ENCODE measurements at places on chromosomes 7 and 10.

DNA sequence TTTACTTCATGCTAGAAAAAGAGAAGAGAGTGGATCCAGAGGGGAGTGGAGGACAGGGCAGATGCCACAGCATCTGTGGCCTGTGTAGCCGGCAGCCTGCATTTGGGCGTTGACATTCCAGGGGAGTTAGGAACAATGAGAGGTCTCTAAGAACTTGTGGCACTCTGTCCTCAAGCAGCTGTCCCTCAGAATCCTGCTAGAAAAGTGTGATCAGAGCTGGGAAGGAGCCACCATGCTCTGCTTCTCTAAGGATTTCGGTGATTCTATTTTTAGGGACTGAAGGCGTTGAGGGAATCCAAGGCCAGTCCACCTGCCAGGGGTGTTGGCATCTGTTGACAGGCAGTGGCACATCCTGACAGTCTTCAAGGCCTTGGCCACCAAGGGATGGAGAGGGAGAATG, 7.6 kb downstream of the LRIT2 start:
- DNase-seq: no peak

- DNase-seq: no peak
Observed at GRCh38 chr7:137953043-137953664, 48.7 kb downstream of the CREB3L2 start.

DNA sequence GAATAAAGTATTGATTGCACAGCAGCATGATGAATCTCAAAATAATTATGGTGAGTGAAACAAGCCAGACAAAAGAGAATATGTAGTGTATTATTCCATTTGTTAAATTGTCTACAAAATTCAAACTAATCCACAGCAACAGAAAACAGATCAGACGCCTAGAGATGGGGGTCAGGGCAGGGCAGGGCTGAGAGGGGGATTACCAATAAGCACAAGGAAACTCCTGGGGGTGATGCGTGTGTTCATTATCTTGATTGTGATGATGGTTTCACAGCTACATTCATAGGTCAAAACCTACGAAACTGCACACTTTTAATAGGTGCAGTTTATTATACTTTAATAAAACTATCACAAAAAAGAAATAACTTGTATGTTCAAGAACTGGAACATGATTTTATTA, 132.7 kb upstream of the CDK6 start:
- DNase-seq: no peak

DNA sequence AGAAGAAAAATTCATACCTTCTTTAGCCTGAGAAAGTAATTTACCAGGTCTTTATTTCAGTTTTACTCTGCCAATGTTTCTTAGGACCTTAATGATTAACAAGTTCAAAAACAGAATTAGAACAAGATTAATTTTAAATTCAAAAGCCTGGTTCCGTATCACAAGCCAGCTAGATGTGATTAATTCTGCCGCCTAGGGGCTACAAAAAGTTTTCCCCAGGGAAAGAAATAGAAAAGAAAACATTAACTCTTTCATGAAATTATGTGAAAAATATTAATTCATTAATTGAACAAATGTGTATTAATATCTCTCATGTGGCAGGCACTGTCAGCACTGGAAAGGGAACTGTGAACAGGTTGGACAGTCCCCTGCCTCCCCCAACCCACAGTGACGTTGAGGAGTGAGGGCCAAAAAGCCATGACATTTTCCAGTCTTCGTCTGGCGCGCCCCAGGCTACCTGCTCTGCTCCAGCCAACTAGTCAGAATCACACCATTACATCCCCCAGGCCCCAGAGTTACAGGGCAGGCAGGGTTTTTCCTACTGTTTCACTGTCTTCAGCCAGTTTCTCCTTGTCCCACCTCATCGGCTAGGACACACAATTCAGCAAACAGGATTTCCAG, 20.1 kb downstream of the TMEM176A start:
- DNase-seq: no peak

DNA sequence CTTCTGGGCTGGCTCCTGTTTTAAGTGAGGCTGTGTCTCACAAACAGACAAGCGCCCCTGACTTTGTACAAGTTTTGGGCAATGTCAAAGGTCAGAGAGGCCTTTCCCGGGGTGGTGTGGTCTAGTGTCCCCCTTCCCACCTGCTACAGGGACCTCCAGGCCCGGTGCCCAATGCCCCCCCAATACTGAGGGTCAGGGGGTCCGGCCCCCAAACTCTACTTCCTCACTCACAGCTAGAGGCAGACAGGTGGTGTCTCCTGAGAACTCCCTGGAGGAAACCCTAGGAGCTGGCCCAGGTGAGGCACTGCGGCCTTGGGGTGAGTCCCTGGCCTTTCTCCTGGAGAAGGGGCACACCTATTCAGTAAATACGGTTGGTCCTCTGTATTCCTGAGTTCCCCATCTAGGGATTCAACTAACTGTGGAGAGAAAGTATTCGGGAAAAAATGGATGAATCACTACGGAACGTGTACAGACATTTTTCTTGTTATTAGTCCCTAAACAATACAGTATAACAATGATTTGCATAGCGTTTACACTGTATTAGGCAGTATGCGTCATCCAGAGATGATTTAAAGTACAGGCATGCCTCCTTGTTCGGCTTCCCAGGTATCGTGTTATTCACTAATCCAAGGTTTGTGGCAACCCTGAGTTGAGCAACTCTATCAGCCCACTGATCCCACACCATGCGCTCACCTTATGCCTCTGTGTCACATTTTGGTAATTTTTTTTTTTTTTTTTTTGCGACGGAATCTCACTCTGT, 308.1 kb downstream of the WDR37 start:
- DNase-seq: no peak

DNA sequence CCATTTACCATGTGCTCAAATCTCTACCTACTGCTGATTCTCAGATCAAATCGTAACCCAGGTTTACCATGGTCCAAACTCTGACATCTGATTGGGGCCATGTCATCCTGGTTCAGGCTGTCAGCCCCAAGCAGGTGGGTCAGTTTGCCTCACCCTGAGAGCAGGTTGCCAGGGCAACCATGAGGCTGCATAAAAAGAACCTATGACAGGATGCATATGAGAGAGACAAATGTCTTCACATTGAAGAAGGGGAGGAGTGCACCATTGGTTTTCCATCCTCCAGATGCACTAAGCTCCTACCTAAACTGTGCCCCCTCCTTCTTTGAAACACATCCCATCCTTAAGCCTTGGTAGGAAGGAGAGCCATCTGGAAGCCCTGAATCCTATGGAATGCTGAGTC, 10.2 kb downstream of the PRSS1 start:
- DNase-seq: no peak

DNA sequence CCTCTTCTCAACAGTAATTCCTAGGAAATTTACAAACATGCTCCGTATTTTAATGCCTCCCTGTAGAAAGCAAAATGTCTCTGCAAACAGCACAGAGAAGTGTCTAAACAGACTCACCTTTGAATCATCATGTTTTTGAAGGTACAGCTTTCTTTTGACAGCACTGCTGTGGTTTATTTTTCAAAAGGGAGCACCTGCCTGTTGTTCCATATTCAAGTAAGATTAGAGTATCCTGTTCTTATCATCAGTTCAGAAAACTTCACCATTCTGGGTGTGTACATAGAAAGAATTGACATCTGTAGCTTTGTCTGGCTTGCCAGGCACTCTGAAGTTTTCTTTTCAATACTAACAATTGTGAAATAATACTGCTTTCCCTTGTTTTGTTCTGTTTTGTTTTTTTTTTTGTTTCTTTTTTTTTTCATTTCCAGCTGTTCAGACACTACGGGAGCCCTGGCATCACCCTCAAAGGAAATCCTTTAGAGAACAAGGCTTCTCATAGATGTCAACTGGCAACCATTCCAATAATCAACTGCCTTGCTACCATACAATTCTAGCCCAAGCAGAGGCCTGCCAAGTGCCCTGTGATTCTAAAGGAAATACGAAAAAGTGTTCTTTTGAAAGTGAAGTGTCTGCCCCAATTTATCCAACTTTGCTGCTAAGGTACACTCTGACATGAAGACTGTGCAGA, 275.9 kb downstream of the PRPF18 start:
- no peak for DNase-seq

DNA sequence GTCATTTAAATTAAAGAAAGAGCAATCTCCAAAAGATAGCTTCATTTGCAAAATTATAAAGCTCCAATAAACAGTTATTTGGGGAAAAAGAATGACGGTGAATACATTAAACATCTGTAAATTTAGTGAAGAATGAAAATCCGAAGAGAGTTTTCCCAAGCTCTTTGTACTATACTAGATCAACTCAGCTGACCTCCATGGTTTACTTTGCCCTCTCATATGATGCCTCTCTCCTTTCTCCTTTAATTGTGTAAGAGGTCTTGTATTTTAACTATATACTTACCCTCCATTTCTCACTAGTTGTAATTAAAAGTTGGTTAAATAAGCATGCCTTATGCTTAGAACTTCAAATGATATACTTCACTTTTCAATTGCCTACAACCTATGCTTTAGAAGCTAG, 125.8 kb downstream of the CACNA2D1 start:
- DNase-seq: no peak

GRCh38 chr10:101438881-101439391, 85.0 kb downstream of the BTRC start:
- no peak for DNase-seq

GRCh38 chr7:145696071-145696470, 420.5 kb upstream of the CNTNAP2 start:
- DNase-seq: no peak

DNA sequence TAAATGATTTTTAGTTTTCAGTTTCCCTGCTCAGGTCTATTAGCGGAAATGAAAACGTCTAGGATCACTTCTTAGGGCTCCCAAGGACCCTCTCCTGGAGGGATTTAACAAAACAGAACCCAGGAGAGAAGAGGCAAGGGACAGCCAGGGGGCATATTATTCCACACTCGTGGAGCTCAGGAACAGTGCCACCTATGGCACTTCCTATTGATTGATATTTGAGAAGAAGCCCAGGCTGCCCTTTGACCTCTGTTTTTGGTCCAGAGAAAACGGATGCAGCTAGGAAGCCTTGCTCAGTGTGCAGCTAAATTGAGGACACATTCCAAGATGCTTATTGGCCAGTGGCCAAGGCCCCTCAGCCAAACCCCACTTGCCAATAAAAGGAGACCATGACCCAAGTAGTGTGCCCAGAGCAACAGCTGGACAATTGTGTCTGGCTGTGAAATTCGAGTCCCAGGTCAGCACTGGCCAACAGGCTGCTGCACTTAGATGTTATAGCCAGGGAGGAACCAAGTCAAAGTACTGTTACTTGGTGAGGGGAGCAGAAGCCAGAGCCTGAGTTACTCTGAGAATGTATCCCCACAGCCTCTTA, 24.0 kb upstream of the GPNMB start:
- DNase-seq: no peak

GRCh38 chr10:122850705-122851640, 5.3 kb upstream of the CUZD1 start:
- no peak for DNase-seq

DNA sequence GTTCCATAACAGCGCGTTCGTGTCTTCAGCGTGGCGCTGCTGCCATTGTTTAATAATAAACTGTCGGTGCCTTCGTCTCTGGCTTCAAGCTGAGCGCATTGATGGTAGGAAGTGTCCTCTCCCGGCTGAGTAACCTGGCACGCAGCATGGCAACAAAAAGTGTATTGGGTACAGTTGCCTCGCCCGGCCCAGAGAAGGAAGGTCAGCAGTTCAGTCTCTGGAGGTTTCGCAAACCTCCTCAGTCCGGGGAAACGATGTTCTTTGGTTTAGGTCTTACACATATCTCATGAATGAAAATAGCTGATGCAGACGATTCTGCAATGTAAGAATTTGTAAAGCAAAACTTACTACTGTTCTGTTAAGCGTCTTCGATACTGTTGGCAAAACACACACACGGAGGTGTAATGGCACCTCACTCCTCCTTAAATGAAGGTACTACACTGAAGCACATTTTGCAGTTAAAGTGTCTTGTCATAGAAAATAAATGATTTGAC, 739 bp upstream of the CCDC186 start:
- peak; percentile 79 for DNase-seq

DNA sequence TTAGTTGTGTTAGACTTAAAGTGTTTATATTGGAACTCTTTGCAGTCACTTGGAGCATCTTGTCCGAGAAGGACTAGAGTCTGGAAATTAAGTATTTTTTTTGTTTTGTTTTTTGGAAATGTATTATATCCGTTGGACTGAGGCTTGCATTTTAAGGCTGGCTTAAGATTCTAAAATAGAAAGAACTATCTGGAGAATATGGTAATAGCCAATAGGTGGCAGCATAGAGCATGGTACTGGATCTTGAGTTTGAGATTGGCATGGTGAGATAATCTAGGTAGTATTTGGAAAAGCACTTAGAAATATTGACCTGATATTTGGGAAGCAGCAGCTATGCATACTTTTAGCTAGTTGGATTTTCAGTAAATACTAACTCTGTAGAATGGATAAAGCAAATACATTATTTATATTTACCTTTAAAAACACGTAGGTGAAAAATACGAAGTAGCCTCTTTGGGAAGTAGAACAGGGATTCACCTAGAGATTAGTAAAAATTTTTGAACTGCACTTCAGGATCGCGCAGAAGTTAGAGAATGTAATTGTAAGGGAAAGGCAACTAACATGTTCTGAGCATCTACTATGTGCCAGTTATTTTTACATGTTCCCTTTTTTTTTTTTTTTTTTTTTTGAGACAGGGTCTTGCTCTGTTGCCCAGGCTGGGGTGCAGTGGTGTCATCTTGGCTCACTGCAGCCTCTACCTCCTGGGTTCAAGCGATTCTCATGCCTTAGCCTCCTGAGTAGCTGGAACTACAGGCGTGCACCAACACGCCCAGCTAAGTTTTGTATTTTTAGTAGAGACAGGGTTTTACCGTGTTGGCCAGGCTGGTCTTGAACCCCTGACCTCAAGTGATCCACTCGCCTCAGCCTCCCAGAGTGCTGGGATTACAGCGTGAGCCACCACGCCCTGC, 78.6 kb downstream of the LCOR start:
- no peak for DNase-seq

GRCh38 chr10:90939648-90940047, 18.8 kb upstream of the ANKRD1 start:
- no peak for DNase-seq

- DNase-seq: no peak
Observed at GRCh38 chr7:105810556-105810955, 65.8 kb downstream of the ATXN7L1 start.

DNA sequence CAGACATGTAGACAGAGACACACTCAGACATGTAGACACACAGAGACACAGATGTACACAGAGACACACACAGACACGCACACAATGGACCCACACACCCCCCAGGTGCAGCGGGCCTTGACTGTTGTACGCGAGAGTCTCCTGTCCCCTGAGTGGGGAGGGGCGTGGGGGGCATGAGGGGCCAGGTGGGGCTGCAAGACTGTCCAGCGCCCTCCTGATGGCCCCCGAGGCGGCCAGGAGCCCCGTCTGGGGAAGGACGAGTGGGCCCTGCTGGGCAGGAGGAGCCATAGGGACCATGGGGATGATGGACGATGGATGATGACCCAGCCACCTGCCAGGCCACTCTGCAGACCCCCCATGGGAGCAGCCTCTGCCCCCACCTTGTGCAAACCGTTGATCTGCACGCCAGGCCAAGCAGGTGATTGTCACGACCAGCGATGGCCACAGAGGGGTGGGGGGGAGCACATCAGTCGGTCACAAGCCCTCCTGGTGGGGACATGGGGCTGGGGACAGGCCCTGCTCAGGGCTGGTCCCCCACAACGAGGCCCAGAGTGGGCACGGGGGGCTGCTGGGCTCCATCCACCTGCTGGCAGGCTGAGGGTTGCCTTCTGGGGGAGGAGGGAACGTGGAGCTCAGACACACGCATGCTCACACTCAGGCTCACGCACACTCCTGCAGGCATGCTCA, 11.6 kb downstream of the VENTX start:
- no peak for DNase-seq

- DNase-seq: no peak
Observed at GRCh38 chr7:39033885-39034624, 56.3 kb downstream of the POU6F2 start.
